ENCODE measurements at places on chromosomes 7 and 10. TPM values are rescaled to one million over a fixed set of nuclear protein-coding genes. Genes with fewer than 3 reads are reported as not detected.

PAX4 gene
- polyA plus RNA-seq, result not detected

FAM221A gene
- 6.1 TPM for polyA plus RNA-seq

CYP3A4 gene
- not detected for polyA plus RNA-seq

VSTM4 gene
- polyA plus RNA-seq, result 0.07 TPM

DPP6 gene
- polyA plus RNA-seq, result not detected

DENND10 gene
- 20.1 TPM for polyA plus RNA-seq

All from naive thymus-derived CD8-positive, alpha-beta T cell (primary cell).